Vagina (tissue), 2 donors: ENCODE measurements at places on chromosomes 2 and 18. TPM values are rescaled to one million over a fixed set of nuclear protein-coding genes. Genes with fewer than 3 reads are reported as not detected.

Gene TYMS
- 11.3 TPM for total RNA-seq

Gene RGPD4
- total RNA-seq = not detected

Gene RNF181
- total RNA-seq = 107 TPM

Gene OXER1
- 1.2 TPM for total RNA-seq

Gene MARCHF4
- total RNA-seq = not detected

Gene CIDEA
- 2.7 TPM for total RNA-seq

Gene LOXHD1
- not detected for total RNA-seq

Gene TTC21B
- total RNA-seq = 40.5 TPM

Gene HDLBP
- total RNA-seq = 300 TPM

Gene CHN1
- 9.6 TPM for total RNA-seq

Gene RAD51AP2
- 0.25 TPM for total RNA-seq

Gene LIMS4
- total RNA-seq = 1.5 TPM

Gene ZNF385B
- total RNA-seq = 11.5 TPM

Gene TNFRSF11A
- 3.9 TPM for total RNA-seq

Gene WDR54
- 8.8 TPM for total RNA-seq

Gene CDK15
- not detected for total RNA-seq

Gene OBSL1
- total RNA-seq = 53.0 TPM

Gene RTP5
- total RNA-seq = not detected
